COR-L47 (cell line): ENCODE measurements at places on chromosomes 12 and 14.

- DNase-seq, result no peak
These were observed 68.7 kb downstream of the NIN start for GRCh38 chr14:50762001-50762930.

DNA sequence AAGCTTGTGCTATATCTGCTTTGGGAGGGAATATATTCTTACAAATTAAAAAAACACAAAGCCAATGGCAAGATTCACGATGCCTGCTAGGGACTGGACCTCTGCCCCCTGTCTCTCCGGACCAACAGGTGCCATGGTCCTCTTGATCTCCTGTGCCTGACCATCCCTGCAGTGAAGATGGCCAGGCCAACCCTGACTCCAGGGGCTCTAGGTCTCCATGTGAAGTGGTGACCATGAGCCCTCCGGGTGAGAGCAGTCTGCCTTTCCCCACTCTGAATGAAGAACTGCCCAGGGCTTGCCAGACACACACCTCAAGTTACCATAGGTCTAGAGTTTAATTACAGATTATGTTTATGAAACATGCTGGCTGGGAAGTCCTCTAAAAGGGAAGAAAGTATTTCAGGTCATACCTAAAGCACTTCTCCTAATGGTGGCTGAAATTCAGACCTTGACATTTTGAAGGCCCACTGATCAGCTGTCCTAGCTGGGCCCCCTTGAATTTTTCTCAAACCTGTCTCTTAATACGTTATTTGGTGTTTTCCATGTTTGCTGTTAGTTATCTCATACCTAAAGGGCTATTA is 1.4 kb downstream of the ARHGDIB start:
- no peak for DNase-seq

GRCh38 chr14:51870606-51871005 is 10.2 kb downstream of the GNG2 start:
- no peak for DNase-seq

DNA sequence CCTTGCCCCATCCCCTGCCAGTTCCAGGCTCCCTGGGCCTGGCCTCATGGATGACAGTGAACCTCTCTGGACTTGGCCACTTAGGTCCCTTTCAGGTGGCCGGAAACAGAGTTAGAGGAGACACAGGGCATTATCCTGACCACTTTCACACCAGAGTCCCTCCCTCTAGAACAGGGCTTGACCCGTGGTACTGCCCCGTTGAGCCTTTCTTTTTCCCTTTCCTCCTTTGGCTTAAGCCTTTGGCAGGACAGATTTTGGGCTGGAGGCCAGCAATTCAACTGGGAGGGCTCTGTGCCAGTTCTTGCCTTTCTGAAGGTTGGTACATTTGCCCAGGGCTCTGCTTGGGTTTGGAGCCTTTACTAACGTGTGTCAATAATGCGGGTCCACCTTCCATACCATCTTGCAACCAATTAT is 22.8 kb downstream of the TPCN1 start:
- peak; percentile 41 for DNase-seq

DNA sequence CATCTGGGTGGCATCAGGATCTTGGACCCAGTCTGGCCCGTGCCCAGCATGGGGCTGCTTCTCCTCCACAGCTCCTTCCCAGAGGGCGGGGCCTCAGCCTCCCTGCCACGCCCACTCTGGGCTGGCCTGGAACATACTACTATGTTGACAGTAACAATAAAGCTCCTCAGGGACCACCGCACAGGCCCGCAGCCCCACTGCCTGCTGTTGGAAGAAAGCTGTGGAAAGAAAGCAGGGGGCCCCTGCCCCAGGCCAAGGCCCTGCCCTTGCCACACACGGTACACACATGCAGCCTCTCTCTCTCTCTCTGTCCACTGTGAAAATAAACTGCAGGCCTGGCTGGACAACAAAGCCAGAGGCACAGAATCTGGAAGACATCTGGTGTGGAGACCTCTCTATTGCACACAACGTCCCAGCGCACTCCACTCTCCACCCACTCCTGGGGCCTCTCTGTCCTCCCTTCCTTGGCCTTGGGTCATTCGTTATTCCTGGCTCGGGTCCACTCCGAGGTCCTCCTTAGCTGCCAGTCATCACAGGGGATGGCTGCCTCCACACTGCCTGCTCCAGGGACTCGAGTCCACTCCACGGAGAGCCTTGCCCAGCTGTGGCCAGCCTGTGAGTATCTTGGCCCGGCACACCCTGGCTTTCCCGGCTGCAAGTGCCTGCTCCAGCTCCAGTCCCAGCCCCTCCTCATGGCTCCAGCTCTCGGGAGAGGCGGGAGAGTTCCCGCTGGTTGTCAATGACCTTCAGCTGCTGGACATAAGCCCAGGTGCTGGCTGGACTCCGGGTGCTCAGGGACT is 11.8 kb upstream of the ENDOU start:
- no peak for DNase-seq

GRCh38 chr12:29783773-29784666 is at the start of gene TMTC1:
TMTC1 (minus strand) TSS chr12:29783942; CDS start chr12:29783751, 191 bp downstream.
- no peak for DNase-seq

DNA sequence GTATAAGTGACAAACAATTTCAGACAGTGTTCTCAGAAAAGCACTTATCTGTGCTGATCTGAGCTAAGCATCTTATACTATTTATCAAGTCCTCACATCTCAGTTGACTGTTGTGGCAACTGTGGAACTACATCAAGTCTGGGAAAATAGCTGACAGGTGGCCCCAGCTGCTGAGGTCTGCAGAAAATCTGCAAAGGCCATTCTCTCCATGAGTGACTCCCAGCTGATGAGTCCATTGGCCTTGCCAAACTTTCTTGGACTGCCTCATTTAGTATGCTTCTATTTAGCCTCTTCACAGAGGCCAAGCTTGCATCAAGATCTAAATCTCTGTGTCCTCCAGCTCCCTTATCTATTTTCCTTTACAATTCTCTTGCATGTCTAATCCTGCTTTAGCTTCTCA is 174.5 kb upstream of the RBM19 start:
- no peak for DNase-seq

GRCh38 chr14:22549324-22549962 is 39.6 kb downstream of the DAD1 start:
- no peak for DNase-seq

- DNase-seq, result no peak
These were observed 8.6 kb downstream of the RAB5B start for GRCh38 chr12:55982319-55982936.

- no peak for DNase-seq
These were observed 48.2 kb upstream of the DLK1 start for GRCh38 chr14:100678469-100678828.

DNA sequence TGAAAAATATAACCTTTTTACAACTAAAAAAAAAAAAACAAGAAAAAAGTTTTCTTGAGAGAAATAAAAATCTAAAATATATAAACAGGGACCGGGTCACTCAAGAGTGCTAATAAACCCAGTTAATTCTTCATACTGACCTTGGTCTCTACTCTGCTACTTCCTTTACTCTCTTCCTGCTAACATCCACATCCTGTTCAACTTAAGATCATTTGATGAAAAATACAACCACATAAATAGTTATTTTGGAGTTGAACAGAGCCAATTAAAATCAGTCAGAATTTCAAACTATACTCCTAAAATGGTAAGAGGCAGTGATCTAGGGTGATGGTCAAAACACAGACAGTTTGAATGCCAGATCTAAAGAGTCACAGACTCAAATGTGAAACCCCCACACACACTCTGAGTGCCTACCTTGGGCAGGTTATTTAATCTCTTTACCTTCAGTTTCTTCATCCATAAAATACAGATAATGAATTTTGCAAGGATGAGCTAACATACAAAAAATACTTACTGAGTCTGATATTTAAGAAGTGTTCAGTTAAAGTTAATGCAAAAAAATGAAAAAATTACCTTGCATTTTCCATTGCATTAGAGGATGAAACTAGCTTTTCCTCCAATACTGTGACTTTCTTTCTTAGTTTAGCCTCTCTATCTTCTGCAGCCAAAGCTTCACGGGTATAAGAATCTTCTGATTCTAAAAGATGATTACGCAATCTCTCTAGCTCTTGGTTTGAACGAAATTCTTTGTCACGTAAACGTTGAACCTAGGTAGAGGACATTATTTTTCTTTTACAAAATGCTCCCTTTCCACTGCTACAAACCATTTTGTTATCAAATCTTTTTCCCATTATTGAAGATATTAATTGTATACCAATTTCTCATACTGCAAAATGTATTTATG is 40.9 kb downstream of the TRIP11 start:
- DNase-seq, result no peak

- DNase-seq, result no peak
These were observed 187.1 kb downstream of the KICS2 start for GRCh38 chr12:64034901-64035576.

DNA sequence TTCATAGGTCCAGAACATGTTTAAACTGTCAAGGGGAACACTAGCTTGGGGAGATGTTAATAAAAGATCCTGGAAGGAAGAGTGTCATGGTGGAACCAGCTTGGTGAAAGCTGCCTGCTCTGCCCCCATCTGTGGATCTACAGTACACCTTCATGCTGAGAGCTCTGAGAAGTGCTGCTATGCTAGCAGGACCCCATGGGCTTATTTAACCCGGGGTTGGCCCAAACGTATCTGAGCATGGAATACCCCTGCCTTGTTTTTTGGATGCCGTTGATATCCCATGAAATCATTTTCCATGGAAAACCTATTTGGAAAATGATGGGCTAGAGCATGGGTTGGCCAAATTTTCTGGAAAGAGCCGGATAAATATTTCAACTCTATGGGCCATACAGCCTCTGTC is 14.2 kb downstream of the UBE3B start:
- no peak for DNase-seq

- DNase-seq, result no peak
These were observed 17.7 kb upstream of the DHRS2 start for GRCh38 chr14:23618415-23618988.

- no peak for DNase-seq
These were observed 206.8 kb upstream of the BCL2L14 start for GRCh38 chr12:11863988-11864387.

- DNase-seq, result no peak
These were observed 6.0 kb downstream of the HEATR5A start for GRCh38 chr14:31414190-31414833.

GRCh38 chr12:33205981-33206380 is 233.6 kb downstream of the SYT10 start:
- no peak for DNase-seq

DNA sequence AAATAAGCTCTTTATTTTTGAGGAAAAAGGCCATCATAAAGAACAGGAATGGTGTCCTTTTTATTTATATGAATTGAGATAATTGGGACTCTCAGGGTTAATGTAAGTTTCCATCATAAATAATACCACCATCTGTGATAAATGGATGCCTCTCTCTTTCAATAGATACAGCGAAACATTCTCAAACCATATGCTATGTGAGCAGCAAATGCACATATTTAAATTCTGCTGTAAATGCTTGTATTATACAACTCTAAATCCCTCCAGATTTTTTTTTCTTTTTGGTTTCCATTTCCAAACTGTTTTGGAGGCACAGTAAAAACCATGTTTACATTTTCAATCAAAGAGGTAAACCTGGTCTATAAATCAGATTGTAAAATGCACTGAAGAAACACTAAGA is 132.3 kb downstream of the TMEM132C start:
- no peak for DNase-seq

- DNase-seq, result no peak
These were observed 15.8 kb upstream of the DTX1 start for GRCh38 chr12:113040722-113041171.
